ENCODE measurements at places on chromosomes 6 and 20.
A peak's percentile ranks its signal among the peaks of the same experiment; 100 is the strongest.

- DNase-seq, result no peak
Observed at GRCh38 chr20:62197311-62197710, 14.5 kb downstream of the MTG2 start.

DNA sequence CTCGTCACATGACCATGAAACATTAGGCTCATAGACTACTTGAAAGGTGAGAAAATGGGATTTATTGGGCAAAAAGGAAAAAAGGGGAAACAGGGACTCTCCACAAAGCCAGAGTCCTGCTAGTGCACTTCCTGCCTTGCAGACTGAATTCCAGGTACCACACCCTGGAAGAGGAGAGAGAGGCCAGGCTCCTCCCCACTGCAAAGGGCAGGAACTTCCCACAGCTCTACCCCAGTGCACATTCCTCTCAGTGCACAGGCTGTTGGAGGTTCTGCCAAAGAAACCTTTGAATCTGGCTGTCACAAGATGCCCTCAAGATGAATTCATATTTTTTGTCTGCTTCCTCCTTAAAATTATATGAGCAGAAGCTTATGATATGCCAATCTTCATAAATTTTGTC is 920.4 kb upstream of the GJE1 start:
- DNase-seq, result peak; percentile 13

DNA sequence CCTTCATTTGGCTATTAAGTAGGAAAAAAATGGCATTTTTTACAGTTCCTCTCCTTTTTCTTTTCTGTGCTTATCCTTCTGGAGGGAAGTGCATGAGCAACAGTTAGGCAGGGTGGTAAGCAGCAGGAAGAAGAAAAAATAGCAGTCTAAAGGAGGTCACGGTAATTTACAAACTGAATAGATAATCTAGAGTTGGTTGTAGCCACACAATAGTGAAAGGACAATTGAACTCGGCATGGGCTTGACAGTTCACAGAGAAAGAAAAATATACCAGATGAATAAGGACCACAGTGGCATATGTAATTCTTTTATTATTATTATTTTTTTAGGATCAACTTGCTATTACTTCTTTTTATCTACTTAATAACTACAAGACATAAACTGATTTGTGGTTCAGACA is 358.6 kb downstream of the BTBD9 start:
- DNase-seq, result no peak

DNA sequence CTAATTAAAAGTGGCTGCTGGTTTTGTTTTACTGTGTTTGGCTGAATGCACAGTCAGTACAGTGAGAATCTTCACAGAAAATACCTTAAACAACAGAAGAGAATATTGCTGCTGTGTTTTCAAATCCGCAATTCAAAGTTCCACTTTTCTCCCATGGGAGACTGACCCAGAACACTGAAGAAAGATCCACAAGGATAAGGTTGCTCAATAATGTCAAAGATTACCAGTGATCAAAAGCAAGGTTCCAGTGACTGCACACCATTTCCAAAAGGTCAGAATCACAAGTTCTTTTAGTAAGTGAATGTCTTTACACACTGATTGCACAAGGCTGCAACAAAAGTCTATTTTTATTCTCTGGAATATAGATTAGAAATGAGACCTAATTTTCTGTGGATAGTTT is 82.3 kb downstream of the EPHA7 start:
- no peak for DNase-seq

- DNase-seq, result no peak
Observed at GRCh38 chr20:46735436-46735835, 26.0 kb downstream of the SLC2A10 start.

Data from cardiac fibroblast (primary cell).